Cardiac ventricle fibroblast (primary cell): ENCODE measurements at places on chromosomes 16 and 17. TPM values are rescaled to one million over a fixed set of nuclear protein-coding genes. Genes with fewer than 3 reads are reported as not detected.

Gene ZP2
- total RNA-seq = not detected in 2 replicates

Gene PLLP
- total RNA-seq = 0.20 and 0.37 TPM in 2 replicates

Gene TBX21
- not detected in 2 replicates for total RNA-seq

Gene PMP22
- total RNA-seq = 134 and 139 TPM in 2 replicates

Gene NOG
- total RNA-seq = not detected in 2 replicates

Gene LRRC59
- 111 and 127 TPM in 2 replicates for total RNA-seq
